Muscle of leg (tissue), 16 donors: ENCODE measurements at places on chromosomes 11 and 22. TPM values are rescaled to one million over a fixed set of nuclear protein-coding genes. Genes with fewer than 3 reads are reported as not detected.

DNA sequence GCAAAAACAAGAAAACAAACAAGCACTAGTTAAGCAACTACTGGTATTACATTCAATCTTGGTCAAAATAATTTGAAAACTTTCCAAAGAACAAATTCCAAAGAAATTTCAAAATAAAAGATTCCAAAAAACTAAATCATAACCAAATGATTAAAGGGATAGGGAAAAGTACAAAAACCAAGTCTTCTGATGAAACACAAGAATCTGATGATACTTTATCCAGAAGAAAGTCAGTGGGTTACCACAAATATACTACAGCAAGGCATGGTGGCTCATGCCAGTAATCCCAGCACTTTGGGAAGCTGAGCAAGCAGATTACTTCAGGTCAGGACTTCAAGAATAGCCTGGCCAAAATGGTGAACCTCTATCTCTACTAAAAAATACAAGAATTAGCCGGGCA, 59.1 kb downstream of the NUP98 start:
- no peak for DNase-seq

GRCh38 chr22:42172773-42173172, 42.2 kb upstream of the CYP2D6 start:
- DNase-seq: no peak

DNA sequence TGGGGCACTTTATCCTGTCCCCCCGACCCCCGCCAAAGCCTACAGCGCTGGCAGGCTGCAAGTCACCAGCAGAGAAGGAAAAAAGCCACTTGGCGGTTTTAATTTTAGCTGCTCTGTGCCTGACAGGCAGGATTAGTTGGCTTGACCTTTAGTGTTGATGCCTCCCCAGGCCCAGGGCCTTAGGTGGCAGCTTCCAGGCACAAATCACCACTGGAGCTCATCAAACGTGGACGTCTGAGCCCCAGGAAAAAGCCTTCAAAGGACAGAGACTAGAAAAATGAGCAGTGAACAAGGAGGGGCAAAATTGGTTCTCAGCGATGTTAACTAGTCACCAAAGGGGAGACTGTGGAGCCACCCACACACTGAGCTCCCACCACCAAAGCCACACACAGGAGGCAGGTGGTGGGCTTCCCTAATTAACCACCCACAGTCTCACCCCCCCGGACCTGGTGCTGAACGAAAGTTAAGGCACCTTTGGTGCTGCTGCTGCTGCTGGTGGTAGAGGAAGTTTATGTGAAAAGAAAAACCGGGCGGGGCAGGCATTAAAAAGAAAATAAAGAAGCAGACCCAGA, 4.4 kb upstream of the PYGM start:
- DNase-seq: no peak

The GAL3ST3 gene
- polyA plus RNA-seq: 1.7 TPM

DNA sequence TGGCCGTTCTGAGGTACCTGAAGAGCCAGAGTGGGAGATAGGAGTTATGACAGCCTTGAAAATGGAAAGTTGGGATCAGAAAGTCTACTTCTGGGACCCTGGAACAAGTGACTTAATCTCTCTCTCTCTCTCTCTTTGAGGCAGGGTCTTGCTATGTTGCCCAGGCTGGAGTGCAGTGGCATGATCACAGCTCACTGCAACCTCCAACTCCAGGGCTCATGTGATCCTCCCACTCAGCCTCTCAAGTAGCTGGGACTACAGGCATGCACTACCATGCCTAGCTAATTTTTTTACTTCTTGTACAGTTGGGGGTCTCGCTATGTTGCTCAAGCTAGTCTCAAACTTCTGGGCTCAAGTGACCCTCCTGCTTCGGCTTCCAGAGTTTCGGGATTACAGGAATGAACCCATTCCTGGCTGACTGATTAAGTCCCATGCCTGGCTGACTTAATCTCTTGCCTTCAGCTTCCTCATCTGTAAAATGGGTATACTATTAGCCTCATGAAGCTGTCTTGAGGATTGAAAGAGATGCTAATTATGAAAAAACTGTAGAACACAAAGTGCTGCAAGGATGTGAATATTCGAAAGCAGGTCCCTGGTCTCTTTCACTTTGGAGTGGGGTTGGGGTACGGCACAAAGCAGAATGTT, 87.7 kb downstream of the UBASH3B start:
- DNase-seq: no peak

GRCh38 chr11:9606809-9607510, 33.5 kb downstream of the WEE1 start:
- no peak for DNase-seq

GRCh38 chr11:43987384-43988039, 45.1 kb downstream of the C11orf96 start:
- DNase-seq: peak; percentile 96

DNA sequence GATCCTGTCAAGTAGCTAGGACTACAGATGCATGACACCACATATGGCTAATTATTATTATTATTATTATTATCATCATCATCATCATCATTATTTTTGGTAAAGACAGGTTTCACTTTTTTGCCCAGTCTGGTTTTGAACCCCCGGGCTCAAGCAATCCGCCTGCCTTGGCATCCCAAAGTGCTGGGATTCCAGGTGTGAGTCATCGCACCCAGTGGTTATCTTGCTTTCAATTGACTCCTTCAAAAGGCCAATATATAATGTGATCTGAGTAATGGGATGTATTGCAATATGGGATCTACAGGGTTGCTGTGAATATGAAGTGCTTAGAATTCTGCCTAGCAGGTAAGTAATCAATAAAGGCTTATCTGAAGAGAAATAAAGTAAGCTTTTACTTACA, 221.2 kb downstream of the SBF2 start:
- DNase-seq: no peak

DNA sequence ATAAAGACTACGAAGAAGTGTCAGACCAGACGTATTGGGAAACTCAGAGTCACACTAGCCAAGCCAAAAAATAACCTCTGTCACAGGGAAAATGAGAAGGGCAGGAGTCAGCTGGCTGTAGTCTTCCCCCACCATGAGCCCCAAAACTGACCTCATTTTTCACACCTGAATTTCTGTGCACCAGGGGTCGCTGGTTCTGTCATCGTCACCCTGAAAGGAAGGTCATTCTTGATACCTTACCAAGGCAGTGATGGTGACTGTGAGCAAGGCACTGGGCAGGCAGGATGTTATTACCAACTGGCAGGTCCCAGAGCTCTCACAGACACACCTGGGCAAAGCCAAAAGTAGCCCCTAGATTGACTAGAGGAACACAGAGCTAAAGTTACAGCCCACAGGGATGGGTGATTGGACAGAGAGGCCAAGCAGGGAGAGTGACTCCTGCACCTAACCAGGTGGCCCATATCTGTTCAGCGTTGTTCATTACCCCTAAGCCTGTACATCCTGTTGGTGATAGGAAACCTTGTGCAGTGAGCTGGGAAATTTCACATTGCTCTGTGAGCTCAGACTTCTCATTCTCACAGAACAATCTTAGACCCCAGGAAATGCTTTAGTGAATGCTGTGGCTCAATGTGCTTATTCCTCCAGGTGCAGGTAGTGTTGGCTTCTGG, 32.3 kb upstream of the OR56A1 start:
- DNase-seq: no peak

The L3MBTL2 gene
- 15.8 TPM for polyA plus RNA-seq
